ENCODE measurements at places on chromosomes 3 and 15.

- no peak for DNase-seq
Observed at GRCh38 chr3:87793337-87793877, 265.4 kb downstream of the CGGBP1 start.

- DNase-seq: no peak
Observed at GRCh38 chr15:56234804-56235203, 8.9 kb downstream of the RFX7 start.

GRCh38 chr3:192183109-192183508 is 544.2 kb downstream of the FGF12 start:
- no peak for DNase-seq

- no peak for DNase-seq
Observed at GRCh38 chr3:17412950-17413530, 329.4 kb downstream of the TBC1D5 start.

GRCh38 chr3:101719604-101720185 is 4.7 kb upstream of the CEP97 start:
- DNase-seq: no peak

DNA sequence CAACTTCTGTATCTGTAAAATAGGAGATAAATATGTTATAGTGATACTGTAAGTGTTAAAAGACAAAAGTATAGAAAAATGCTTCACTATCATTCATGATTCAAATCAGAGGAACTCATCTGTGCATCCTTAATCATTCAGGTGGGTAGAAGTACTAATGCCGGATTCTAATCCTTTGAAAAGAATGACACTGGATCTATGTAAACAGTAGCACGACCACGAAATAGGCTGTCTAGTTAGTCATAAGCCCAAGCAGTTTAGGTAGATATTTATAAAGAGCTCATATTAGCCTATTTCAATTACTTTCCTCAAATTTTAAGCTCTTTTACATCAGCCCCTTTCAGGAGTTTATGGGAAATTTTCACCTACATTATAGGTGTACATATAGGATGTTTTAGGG is 437.9 kb downstream of the SOX2 start:
- DNase-seq: no peak

- no peak for DNase-seq
Observed at GRCh38 chr15:25504307-25504706, 65.5 kb upstream of the UBE3A start.

DNA sequence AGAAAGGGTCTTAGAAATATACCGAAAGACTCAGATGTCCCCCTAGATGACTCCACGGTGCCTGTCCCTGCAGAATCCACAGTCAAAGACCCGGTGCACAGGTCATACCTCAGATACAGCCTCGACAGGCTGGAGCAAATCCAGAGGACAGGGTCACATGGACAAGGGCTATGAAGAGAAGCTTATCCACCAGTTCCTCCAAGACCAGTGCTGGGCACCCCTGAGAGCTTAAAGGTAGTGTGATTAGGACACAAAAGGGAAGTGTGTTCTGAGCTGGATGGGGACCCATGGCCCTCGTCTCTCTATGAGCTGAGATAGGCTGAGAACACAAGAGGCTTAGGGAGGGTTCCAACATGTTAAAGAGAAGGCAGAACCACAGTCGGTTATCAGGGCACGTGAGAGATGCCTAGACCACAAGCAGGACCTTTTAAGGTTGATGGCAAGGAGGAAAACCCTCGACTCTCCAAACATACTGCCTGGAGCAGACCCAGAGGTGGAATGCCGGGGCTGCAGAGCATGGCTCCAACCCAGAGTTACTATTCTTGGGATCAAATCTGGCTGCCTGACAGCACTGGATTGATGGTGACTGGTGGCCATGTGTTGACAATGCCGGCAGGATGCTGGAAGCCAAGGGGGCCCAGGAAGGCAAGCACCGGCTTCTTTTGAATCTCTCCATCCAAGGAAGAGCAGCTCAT is 46.9 kb downstream of the ADCY5 start:
- DNase-seq: no peak

- no peak for DNase-seq
Observed at GRCh38 chr15:85897895-85898717, 103.4 kb upstream of the KLHL25 start.

GRCh38 chr3:111081008-111081545 is 9.5 kb downstream of the NECTIN3 start:
- no peak for DNase-seq

GRCh38 chr3:161051856-161052255 is 53.3 kb downstream of the B3GALNT1 start:
- DNase-seq: no peak

GRCh38 chr15:75647370-75648155 is at the start of gene SNX33:
Gene SNX33, plus strand, starts transcription at chr15:75647912. Its CDS starts 1,191 bp downstream, at chr15:75649103.
- peak; percentile 36 for DNase-seq

DNA sequence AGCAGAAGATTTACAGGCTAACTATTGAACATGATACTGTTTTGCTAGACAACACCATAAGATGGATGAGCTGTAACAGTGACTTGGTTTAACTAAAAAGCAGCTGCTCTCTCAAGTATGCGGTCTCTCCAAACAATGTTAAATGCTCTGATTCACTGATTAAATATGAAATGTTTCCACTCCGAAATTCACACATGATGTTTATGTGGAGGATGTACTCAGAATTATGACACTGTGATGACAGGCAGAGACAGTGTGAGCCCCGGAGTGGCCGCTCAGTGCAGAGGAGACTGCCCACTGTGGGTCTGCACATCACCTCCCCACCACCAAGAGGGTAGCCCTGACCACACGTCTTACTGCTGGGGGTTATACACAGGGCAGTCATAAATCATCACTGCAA is 83.9 kb upstream of the MEX3B start:
- no peak for DNase-seq

DNA sequence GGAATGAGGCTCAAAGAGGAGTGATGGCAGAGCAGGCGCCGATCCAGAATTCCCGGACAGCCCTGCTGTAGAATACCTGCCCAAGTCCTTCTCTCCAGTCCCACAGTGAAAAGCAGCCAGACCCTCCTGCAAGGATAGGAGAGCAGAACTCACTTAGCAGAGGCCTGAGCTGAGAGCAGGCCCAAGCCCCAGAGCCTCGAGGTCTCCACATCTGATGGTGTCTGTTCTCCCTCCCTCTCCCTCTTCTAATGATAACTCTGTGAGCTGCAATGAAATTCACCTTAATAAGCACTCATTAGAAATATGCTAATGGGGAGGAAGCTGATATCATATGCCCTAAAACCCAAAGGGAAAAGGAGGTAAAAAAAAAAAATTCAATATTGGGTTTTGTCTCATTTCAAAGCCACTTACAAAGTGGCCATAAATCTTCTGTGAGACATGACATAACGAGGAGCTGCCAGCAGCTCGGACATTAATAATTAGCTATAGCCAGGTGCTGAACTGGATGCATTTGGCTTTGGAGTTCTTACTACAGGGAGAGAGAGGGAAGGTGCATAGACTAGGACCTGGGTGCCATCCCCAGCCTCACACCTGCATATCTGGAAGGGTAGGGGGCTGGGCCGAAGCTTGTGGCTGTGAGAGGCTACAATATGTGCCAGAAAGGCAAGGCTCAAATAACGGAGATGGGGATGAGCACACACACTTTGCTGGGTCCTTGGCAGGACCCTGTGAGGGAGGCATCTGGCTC is 108.4 kb downstream of the MEGF11 start:
- DNase-seq: no peak

DNA sequence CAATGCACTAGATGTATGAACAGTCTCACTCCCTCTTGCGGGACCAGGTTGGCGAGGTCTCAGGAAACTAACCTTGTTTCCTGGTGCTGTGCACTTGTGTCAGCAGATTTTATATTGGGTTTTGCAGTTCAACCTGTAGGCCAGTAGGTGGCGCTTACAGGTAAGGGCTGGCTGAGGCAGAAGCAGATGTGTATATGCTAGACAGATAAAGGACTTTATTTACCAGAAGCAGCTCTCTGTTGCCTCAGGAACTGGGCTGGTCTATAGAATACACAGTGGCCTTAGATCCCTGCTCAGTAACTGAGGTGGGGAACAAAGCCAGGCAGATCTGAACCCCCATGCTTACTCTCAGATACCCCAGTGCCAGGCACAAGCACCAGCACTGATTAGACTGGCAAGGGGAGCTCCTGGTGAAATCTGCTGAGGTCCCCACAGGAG is 296.8 kb downstream of the DOCK3 start:
- DNase-seq: peak; percentile 4

Measured in stimulated activated CD8-positive, alpha-beta memory T cell treated with anti-CD3 and anti-CD28 coated beads, Interleukin-4, amount 100 ng/mL, for 4 hours (primary cell).